ENCODE measurements at places on chromosomes 6 and 20. TPM values are rescaled to one million over a fixed set of nuclear protein-coding genes. Genes with fewer than 3 reads are reported as not detected.

Gene SIGLEC1
- total RNA-seq = 2.1 TPM

Gene FAXC
- 0.33 TPM for total RNA-seq

Gene CDKN1A
- total RNA-seq = 75.2 TPM

Gene VSX1
- total RNA-seq = 0.66 TPM

Gene ELOVL2
- total RNA-seq = 3.0 TPM

Gene GABRR1
- total RNA-seq = not detected

Gene HSPA12B
- total RNA-seq = 3.3 TPM

Gene UBE2C
- not detected for total RNA-seq

Gene SLC17A1
- not detected for total RNA-seq

Gene VSTM2L
- total RNA-seq = 5.3 TPM
